Lung (tissue), 17 donors: ENCODE measurements at places on chromosomes 7 and 10. TPM values are rescaled to one million over a fixed set of nuclear protein-coding genes. Genes with fewer than 3 reads are reported as not detected.

The PON1 gene
- total RNA-seq: 0.98 TPM

DNA sequence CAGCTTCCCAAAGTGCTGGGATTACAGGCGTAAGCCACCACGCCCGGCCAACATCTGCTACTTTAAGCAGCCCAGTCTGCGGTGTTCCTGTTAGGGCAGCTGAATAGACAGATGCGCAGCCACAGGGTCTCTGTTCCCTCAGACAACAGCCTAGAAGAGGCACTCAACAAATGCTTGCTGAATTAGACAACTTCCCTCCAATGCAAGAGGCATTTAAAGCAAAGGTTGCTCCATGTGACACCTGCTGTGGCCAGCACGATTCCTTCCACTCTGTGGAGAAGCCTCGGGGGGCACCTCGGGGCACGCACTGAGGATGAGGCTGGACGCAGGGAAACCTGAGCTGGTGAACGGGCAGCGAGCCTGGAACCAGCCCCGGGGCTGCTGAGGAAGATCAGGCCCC, 237.8 kb downstream of the MAD1L1 start:
- no peaks in the 10 kb centered on the region for H3K36me3 ChIP-seq
- H3K4me1 ChIP-seq: no peaks in the 10 kb centered on the region
- no peak overlapping the region for H3K27ac ChIP-seq
- no peaks in the 10 kb centered on the region for H3K27me3 ChIP-seq
- no peak overlapping the region for H3K4me3 ChIP-seq
- no peak for DNase-seq

DNA sequence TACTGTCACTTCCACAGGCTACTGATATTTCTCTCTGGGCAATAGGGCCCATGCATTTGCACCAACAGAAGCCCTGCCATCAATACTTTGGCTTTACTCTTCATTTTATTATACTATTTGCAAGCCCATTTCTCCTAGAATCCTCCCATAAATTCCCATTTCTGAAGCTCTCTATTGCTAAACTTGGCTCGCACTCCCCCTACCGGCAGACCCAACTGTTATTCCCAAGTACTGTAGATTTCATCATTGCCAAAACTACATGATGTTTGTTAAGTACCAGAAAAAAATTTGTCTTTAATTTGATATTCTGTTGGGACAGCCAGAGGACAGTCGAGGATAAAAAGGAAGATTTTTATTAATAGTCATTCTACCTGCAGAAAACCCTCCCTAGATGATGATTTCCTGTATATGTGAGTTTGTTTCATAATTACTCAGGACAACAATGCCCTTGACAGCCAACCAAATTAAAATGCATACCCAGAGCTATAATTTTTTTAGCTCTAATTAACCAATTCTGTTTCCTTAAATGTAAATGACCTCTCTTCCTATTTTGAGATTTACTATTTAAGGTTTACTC, 298.6 kb downstream of the REEP3 start:
- H3K27me3 ChIP-seq: no peaks in the 10 kb centered on the region
- no peak overlapping the region for H3K27ac ChIP-seq
- no peaks in the 10 kb centered on the region for H3K36me3 ChIP-seq
- no peak overlapping the region for H3K4me3 ChIP-seq

The ADGRA1 gene
- total RNA-seq: 0.23 TPM

The HYAL4 gene
- not detected for total RNA-seq

The ZNHIT1 gene
- 49.2 TPM for total RNA-seq

- peaks cover 6% of the 10 kb centered on the region for H3K4me1 ChIP-seq
- DNase-seq: no peak
- H3K36me3 ChIP-seq: no peaks in the 10 kb centered on the region
Observed at GRCh38 chr10:31760674-31761081, 168.0 kb downstream of the ARHGAP12 start.

The MYL7 gene
- 13.0 TPM for total RNA-seq

DNA sequence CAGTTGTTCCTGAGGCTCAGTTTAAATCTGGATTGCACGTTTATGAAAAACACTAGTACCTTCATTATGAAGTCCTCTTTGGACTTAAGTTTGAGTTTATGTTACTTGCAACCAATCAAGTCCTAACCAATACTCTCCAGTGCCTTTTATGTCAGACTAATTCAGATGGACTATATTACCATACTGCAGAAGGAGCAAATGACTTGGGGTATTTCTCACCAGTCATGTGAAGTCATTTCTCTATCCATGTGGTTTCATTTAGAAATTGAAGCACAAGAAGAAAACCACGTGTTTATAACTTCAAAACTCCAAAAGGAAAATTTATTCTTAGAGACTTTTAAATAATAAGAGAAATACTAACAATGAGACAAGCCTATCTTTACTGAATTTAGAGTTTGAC, 201.6 kb downstream of the MBL2 start:
- H3K4me1 ChIP-seq: no peaks in the 10 kb centered on the region
- no peaks in the 10 kb centered on the region for H3K27me3 ChIP-seq
- H3K4me3 ChIP-seq: no peak overlapping the region
- H3K27ac ChIP-seq: no peak overlapping the region
- H3K36me3 ChIP-seq: no peaks in the 10 kb centered on the region

GRCh38 chr7:148261996-148262688, 328.4 kb upstream of the C7orf33 start:
- H3K27ac ChIP-seq: no peak overlapping the region
- H3K4me3 ChIP-seq: no peak overlapping the region
- H3K36me3 ChIP-seq: no peaks in the 10 kb centered on the region
- peak; percentile 48 for DNase-seq
- H3K4me1 ChIP-seq: no peaks in the 10 kb centered on the region

DNA sequence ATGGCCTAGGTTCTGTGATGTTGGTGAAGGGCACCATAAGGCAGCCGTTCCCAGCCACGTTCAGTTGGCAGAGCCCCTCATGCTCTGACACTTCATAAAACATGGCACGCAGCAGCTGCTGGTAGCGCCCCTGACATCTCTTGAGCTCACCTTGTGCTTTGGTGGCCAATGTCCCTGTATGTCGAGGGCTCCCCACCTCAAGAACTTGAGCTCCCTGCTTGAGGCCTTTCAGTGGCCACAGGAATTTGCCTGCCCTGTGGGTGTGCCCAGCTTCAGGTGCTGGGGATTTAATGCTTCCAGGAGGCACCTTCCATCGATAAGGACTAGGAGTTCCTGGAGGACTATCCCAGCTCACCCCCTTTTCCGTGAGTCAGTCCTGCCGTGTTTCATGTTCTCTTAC, 9.5 kb upstream of the ZNF32 start:
- H3K4me1 ChIP-seq: no peaks in the 10 kb centered on the region
- no peaks in the 10 kb centered on the region for H3K27me3 ChIP-seq
- no peaks in the 10 kb centered on the region for H3K36me3 ChIP-seq
- no peak overlapping the region for H3K4me3 ChIP-seq
- H3K27ac ChIP-seq: no peak overlapping the region
- no peak for DNase-seq

GRCh38 chr7:157006205-157006747, 4.2 kb downstream of the MNX1 start:
- peaks cover 30% of the 10 kb centered on the region for H3K4me1 ChIP-seq
- peaks cover 60% of the 10 kb centered on the region for H3K27me3 ChIP-seq
- H3K4me3 ChIP-seq: no peak overlapping the region
- no peaks in the 10 kb centered on the region for H3K36me3 ChIP-seq

DNA sequence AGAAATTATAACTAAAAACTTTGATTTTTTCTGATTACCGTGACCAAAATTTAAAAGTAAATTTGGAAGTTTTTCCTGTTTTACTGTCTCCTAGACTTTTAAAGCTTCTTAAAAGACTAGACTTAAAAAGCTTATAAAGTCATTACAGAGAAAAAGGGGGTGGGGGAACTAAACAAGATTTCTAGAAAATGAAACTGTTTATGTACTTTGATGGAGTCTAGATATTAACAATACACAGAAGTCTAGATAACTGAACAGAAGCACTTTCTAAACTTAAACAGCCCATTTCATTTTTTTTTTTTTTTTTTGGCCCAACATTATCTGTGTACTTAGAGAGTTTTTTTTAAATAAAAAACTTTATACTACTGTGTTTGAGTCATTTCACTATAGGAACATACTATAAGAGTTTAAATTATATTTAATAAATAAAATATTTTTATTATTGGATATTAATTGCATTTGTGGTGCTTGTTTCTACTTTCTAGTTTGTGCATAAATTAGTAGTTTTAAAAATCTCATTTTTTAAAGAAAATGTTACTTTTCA, 98.5 kb downstream of the PHTF2 start:
- no peaks in the 10 kb centered on the region for H3K27me3 ChIP-seq
- DNase-seq: peak; percentile 12
- H3K4me1 ChIP-seq: no peaks in the 10 kb centered on the region
- H3K27ac ChIP-seq: no peak overlapping the region

GRCh38 chr10:17429490-17429889, 24.9 kb downstream of the ST8SIA6 start:
- no peaks in the 10 kb centered on the region for H3K27me3 ChIP-seq
- no peaks in the 10 kb centered on the region for H3K36me3 ChIP-seq
- H3K27ac ChIP-seq: peak overlapping the region; percentile 1

- DNase-seq: no peak
- no peaks in the 10 kb centered on the region for H3K36me3 ChIP-seq
- peaks cover 9% of the 10 kb centered on the region for H3K4me1 ChIP-seq
Observed at GRCh38 chr10:14306190-14306589, 24.5 kb downstream of the FRMD4A start.

GRCh38 chr7:16092711-16093110, 328.6 kb downstream of the CRPPA start:
- H3K4me1 ChIP-seq: peaks cover 39% of the 10 kb centered on the region
- no peaks in the 10 kb centered on the region for H3K27me3 ChIP-seq
- H3K27ac ChIP-seq: no peak overlapping the region
- no peaks in the 10 kb centered on the region for H3K36me3 ChIP-seq
- DNase-seq: no peak
- H3K4me3 ChIP-seq: no peak overlapping the region

- peaks cover 2% of the 10 kb centered on the region for H3K4me1 ChIP-seq
- H3K36me3 ChIP-seq: no peaks in the 10 kb centered on the region
- H3K27me3 ChIP-seq: no peaks in the 10 kb centered on the region
- H3K4me3 ChIP-seq: no peak within 1 kb of the TSS
Observed at GRCh38 chr10:86668297-86669165, at the start of gene LDB3. LDB3 (plus strand) TSS chr10:86668511; CDS start chr10:86668692, 181 bp downstream.

DNA sequence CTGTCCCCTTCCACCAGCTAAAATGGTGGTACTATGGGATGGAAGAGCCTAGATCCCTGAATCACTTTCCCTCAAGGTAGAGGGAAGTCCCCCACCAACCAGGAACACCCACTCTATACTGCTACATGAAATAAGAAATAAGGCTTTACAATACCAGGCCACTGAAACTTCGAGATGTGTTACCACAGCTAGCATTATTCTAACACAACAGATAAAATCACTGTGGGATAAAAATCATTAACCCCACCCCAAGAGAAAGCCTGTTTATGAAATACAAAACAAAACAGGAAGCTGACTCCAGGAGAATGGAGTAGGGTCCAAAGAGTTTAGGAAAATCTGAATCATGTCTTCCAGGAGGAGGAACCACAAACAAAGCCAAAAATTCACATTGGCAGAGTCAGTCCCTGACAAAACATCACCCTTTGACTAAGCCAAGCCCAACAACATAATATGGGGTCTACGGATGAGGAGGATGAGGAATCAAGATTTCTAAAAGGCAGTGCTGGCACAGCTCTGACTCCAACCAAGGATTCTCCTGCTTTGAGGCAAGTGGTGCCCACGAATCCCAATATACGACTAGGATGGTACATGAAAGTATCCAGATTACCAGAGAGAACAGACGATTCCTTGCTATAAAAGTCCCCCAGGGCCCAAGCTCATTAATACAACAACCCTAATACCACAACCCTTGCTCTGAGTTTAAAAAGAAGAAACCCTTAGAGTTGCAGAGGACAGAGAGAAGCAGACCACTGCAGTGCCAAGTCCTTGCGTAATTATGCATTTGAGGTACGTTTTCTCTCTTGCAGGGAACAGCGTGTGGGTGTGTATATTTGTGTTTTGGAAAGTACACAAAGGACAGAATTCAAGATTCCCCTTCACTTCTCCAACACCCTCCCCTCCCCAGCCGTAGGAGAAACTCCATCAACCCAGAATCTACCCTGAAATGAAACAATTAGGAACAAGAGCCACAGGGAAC, 23.7 kb downstream of the XPNPEP1 start:
- peak; percentile 66 for DNase-seq
- no peaks in the 10 kb centered on the region for H3K27me3 ChIP-seq
- peak overlapping the region; percentile 65 for H3K27ac ChIP-seq
- no peak overlapping the region for H3K4me3 ChIP-seq
- H3K36me3 ChIP-seq: no peaks in the 10 kb centered on the region

DNA sequence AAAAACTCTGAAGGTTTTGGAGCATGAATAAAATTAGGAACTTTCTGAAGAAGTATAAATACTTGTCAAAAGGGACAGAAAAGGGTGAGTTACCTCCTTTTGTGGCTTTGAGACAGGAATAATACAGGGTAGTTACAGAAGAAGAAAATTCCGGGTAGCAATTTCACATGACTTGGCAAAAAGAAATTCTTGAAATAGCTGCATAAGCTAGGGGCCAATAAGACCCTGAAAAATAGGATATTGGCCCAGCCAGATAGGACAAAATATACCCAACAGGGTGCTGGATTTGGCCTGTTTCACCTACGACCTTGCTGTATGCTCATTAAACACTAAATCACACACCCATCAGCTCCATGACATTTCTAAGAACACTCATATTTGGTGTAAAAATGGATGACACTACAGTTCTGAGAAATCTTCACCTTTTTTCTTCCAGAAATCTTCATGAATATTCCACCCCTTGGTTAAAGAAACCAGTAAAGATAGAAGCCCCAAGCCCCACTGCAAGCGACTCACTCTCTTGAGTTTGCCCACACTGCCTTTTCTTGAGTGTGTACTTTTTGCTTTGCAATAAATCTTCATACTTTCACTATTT, 362.7 kb downstream of the SEMA3D start:
- no peaks in the 10 kb centered on the region for H3K36me3 ChIP-seq
- no peak overlapping the region for H3K27ac ChIP-seq
- no peak overlapping the region for H3K4me3 ChIP-seq
- no peak for DNase-seq
- no peaks in the 10 kb centered on the region for H3K27me3 ChIP-seq

The ANXA8L1 gene
- 12.0 TPM for total RNA-seq

The ZNF853 gene
- 5.3 TPM for total RNA-seq

- no peaks in the 10 kb centered on the region for H3K36me3 ChIP-seq
- no peak overlapping the region for H3K27ac ChIP-seq
- H3K4me3 ChIP-seq: no peak overlapping the region
- no peak for DNase-seq
- H3K4me1 ChIP-seq: no peaks in the 10 kb centered on the region
Observed at GRCh38 chr7:73969991-73970390, 58.0 kb upstream of the ELN start.

DNA sequence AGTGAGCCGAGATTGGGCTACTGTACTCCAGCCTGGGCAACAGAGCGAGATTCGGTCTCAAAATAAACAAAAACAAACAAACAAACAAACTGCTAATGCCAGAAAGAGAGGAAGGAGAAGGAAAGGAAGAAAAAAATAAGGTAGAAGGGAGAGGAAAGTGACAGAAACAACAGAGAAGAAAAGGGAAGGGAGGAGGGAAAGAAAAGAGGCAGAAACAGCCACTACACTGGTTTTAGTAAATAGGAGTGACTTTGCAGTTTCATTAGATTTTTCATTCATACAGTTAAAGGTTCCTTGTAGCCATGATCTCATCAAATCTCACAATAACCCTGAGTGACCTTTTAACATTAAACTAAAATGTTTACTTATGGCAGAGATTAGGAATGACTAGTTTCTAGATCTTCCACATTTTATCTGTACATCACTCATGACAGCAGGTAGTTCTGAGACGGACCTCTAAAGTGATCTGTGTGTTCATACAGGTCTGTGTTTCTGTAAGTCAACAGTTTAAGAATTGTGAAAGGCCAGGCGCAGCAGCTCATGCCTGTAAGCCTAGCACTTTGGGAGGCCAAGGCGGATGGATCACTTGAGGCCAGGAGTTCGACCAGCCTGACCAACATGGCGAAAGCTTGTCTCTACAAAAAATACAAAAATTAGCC, 191.3 kb upstream of the KLF14 start:
- no peak for DNase-seq
- no peak overlapping the region for H3K4me3 ChIP-seq
- H3K4me1 ChIP-seq: peaks cover 4% of the 10 kb centered on the region
- no peak overlapping the region for H3K27ac ChIP-seq
- H3K36me3 ChIP-seq: no peaks in the 10 kb centered on the region
- H3K27me3 ChIP-seq: no peaks in the 10 kb centered on the region
